ENCODE measurements at places on chromosomes 6 and 20.

DNA sequence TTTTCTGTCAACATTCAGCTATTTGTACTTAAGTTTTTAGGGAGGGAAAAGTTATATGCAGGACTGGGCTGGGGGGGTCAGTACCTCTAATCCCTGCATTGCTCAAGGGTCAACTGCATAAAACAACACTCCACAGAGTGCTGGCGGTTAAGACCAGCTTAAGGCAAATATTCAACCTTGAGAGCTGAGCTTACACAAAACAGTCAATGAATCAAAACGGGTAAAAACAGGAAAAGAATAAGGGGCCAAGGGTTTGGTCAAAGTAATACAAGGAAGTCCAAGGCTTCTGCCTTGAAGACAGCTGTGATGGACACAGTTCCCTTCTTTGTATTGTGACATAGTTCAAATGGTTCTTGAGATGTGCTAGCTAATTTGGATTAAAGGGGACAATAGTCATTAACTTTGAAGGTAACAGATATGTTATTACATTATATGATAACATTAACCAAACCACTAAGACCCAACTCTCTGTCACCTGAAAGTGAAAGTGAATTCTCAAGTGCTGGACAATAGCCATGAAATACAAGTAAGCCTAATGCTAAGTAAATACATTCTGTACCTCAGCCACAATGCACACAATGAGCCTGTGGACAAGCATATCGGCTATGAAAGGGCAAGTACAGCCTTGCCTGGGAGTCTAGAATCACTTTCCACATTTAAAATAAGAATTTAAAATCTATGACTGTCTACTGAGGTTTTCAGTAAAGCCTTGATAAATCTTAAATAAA lies 106.8 kb downstream of the PDE10A start:
- DNase-seq: no peak

GRCh38 chr6:136992113-136992512 lies 52.7 kb downstream of the IL20RA start:
- DNase-seq: no peak

DNA sequence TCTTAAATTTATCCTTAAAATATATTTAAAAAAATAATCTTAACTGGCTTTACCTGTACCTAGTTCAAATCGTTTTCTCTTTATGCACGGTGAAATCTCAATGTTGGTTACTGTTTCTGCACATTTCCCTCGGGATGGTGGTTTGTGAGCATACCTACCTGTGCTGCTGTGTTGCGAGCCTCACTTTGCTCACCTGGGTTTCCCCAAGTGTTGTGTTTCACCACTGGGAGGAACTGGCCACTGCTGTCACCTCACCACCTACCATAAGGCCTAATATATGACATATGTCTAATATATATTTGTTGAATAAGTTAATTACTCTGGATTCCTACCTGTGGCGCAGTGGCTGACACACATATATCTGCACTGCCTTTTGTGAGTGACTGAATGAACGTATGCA lies 493.5 kb upstream of the FLRT3 start:
- DNase-seq: no peak

DNA sequence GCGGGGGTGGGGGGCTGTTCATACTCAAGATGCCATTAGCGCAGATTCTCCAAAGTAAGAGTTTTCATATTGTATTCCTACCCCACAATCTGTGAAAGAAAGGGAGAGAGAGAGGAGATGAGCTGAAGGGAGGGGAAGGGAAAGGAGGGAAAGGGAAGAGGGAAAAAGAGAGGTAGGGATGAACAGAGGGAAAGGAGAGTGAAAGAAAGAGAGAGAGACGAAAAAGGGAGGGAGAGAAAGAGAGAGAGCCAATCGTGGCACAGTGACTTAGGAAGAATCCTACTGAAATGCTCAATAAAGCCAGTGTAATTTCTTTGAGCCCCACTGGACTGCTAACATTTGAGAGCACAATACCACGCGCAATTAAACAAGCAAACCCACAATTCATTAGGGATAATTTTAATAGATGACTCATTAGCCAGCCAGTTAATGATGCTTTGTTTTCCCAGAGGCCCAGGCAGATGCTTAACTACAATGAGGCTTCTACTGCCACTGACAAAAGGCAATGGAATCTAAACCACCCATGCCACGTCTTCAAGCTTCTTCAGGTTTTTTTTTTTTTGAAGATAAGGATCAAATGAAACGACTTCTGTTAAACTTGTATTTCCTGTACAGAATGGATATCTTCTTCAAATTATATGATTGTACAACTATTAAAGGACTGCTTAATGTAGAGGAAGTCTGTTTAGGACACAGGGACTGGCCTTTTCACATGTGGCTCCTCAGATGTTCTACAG lies 306.8 kb downstream of the FOXC1 start:
- no peak for DNase-seq

DNA sequence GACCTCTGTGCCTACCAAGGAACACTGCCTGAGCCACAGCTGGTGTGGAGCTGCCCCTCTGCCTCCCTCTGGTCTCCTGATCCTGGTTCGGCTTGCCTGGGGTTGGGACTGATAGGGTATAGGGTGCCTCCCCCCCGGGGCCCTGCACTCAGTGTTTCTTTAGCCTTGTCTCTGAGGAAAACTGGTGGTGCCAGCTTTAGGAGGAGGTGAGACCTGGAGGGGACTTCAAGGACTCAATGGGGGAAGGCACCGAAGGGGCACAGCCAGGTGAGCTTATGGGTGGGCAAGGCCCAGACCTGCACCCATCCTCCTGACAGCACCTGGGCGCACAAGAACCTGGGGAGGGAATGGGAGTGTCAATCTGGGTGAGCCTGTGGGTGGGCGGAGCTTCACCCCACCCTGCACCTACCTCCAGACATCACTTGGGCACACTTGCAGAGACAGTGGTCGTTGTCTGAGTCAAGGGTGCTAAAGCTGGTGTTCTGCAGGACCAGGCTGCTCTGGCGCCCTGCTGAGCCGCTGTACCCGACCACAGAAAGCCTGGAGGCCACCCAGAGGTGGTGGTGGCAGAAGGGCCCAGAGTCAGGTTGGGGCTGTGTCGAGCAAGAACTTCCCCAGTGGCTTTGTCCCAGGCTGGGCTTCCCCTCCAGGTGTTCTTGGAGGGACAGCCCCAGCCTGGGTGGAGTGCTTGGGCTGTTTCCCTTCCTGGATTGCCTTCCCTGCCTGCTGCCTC lies 40.5 kb downstream of the FAM110A start:
- no peak for DNase-seq

DNA sequence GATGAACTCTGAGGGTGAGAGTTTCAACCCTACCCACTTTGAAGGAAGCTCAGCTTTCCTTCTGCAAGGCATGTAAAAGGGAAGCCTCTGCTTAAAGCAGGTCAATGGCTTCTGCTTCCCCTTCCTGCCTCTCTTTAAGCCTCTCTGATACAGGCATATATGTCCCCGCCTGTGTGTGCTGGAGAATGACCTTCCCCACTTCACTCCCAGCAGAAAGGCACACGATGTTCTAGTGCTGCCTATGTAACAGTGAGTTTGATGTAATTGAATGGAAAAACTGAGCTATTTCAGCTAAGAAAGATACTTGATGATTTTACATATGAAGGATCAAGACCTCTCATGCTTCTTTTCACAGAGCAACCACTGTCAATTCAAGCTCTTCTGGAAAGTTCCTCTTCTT lies 632.2 kb downstream of the HACE1 start:
- DNase-seq: no peak

DNA sequence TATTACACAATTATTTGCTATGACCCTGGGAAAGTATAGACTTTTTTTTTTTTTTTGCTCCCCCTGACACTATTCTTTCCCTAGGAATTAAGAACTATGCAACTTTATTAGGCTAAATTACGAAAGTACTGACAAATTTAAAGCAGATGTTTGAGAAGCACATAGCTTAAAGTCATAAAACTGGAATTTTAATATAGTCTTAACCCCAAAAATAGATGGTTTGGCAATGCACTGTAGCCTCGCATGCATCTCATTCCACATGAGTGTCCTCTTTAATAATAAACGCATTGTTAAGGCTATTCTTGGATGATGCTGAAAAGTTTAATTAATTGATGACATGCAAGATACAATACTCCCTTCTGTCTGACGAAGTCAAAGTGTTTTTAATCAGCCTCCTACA lies 49.3 kb downstream of the TBC1D7 start:
- DNase-seq: no peak

DNA sequence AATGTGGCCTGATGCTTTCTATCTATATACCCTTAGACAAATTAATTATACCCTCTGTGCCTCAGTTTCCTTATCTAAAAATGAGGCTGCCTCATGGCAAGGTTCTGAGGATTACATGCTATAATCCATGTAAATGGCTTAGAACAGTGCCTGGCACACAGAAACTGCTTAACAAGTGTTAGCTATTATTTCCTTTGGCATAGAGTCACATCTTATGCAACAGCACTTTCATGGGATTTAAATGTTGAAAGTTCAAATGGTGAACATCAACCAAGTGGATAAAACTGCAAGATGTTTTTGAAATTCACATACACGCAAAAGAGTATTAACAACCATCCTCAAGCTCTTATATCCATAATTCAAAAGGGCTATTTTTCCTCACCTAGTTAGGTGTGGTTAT lies 202.8 kb upstream of the JAG1 start:
- no peak for DNase-seq

GRCh38 chr6:86871681-86872080 lies 65.6 kb upstream of the HTR1E start:
- no peak for DNase-seq

DNA sequence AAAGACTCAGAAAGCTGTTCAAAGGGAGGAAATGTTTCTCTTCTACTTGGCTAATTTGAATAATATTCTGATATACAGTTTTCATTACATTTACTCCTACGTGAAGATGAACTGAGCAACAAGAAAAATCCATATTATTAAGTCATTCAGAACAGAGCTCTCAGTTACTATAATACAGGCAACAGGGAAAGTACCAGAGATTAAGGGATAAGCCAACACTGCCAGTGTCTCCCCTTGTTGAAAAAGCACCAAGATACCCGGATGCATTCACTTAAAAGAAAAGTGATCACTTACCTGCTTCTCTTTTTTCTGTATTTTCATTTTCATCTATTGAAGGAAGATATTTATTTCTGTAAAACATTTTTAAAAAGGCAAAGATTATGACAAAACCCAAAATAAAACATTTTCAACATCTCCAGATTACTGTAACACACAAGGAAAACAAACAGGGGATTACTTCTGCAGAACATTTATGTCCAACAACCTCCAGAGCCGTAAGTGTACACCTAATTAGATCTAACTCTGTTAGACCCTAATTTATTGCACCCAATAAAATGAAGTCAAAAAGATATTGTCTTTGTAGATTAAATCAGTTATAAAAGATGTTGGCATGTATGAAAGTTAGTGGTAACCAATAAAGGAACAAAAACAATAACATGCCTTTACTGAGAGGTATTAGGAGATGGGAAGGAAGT lies 67.0 kb downstream of the CHD6 start:
- no peak for DNase-seq

DNA sequence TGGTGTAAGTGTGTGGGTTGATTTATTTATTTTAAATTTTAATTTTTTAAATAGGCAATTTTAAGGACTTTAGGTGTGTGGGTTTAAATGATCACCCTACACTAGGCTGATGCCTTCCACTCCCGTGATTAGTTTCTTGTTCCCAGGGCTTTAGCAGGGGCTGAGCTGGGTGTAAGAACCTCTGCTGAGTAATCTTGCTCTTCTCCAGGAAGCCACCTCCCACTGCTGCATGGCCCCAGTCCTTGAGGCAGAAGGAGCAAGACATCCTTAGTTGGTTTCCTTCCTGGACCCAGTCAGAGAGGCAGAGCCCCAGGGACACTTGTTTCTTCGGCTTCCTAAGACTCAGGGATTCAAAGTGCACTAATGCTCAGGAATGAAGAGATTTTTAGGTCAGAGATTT lies 19.8 kb upstream of the CDC5L start:
- DNase-seq: no peak

DNA sequence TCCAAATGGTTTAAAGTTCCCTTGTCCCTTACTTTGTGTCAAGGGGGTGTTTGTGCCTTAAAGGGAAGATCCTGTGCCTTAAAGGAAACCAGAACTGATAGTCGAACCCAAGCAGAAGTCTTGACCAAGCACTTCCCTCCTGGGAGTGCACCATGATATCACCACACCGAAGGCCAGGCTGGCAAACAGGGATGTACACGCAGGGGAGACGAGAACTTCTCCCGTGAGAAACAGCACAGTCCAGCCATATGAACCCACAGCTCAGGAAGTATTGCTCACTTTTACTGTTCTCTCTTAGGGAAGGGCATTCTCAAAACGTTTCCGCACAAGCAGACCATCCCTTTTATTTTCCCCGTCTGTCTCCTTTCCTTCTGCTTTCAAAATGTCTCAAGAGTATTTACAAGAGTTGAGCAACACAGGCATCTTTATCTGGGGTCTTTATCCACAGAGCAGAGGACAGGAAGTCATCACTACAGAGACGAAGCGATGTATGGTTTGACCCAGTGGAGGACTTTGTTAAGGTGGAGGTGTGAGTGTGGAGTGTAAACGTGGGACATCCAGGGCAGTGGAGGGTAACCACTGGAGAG lies 12.8 kb upstream of the SERPINB1 start:
- no peak for DNase-seq

DNA sequence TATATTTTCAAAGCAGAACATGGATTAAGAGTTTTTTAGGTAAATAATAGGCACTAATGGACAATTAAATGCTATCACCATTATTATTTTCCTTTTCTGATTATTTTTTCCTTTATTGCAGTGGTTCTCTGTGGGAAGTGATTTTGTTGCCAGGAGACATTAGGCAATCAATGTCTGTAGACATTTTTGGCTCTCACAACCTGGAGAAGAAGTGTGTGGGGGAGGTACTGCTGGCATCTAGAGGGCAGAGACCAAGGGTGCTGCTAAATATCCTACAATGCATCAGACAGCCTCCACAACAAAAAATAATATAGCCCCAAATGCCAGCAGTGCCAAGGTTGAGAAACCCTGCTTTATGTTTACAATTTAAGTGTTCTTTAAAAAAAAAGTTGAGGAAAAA lies 8.3 kb downstream of the IFNGR1 start:
- no peak for DNase-seq

GRCh38 chr20:17507531-17507930 lies 23.6 kb downstream of the BFSP1 start:
- DNase-seq: no peak

- peak; percentile 26 for DNase-seq
Observed at GRCh38 chr6:31680226-31681134, at the start of gene LY6G5C. Gene LY6G5C, minus strand, starts transcription at chr6:31681067. Its CDS starts 694 bp downstream, at chr6:31680373.

- DNase-seq: no peak
Observed at GRCh38 chr6:1756472-1757129, 146.9 kb downstream of the FOXC1 start.

- DNase-seq: no peak
Observed at GRCh38 chr20:22055981-22056380, 350.5 kb downstream of the PAX1 start.

- no peak for DNase-seq
Observed at GRCh38 chr20:2697768-2698167, 5.2 kb downstream of the EBF4 start.

DNA sequence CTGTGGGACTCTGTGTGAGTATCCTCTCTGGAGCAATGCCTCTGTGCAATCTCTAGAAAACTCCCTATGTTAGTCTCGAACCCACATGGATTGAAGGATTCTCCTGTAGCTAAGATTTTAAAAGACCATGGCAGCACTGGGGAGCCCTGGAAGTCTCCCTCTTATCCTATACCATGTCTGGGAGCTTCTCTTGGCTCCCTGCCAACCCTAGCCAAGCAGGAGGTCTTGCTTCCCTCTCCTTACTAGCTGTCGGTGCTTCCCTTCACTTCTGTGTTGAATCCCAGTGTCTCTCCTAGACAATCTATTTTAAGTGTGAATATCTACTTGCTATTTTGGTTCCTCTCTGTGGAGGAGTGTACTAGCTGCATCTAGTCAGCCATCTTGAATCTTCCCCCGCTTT lies 118.8 kb upstream of the NRN1 start:
- DNase-seq: no peak

Data from T-cell (primary cell).